ENCODE measurements at places on chromosomes 11 and 22. TPM values are rescaled to one million over a fixed set of nuclear protein-coding genes. Genes with fewer than 3 reads are reported as not detected.

IL17REL gene
- 0.06 TPM for polyA plus RNA-seq

SYT12 gene
- not detected for polyA plus RNA-seq

DNA sequence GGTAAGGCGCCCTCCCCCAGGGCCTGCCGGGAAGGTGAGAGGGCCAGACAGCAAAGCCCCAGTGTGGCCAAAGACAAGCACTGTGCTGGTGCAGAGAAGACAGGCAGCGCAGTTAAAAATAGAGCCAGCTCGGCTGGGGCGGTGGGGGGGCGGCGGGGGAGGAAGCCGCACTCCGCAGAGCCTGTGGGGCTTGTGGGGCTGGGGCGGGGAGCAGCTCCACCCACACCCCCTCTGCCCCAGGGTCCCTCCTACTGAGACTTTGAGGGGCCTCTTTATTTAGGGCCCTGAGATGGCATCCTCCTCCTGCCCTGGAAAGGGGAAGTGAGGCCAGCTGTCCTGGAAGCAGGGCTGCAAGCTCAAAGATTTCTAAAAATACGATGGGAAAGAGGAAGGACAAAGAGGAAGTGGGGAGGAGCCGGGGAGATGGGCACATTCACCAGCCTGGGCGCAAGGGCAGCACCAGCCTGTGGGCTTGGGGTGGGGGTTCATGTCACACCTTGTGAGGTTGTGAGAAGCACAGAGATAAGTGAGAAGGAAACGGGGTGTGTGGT lies 2.6 kb downstream of the CYTH4 start:
- no peak for DNase-seq

DNA sequence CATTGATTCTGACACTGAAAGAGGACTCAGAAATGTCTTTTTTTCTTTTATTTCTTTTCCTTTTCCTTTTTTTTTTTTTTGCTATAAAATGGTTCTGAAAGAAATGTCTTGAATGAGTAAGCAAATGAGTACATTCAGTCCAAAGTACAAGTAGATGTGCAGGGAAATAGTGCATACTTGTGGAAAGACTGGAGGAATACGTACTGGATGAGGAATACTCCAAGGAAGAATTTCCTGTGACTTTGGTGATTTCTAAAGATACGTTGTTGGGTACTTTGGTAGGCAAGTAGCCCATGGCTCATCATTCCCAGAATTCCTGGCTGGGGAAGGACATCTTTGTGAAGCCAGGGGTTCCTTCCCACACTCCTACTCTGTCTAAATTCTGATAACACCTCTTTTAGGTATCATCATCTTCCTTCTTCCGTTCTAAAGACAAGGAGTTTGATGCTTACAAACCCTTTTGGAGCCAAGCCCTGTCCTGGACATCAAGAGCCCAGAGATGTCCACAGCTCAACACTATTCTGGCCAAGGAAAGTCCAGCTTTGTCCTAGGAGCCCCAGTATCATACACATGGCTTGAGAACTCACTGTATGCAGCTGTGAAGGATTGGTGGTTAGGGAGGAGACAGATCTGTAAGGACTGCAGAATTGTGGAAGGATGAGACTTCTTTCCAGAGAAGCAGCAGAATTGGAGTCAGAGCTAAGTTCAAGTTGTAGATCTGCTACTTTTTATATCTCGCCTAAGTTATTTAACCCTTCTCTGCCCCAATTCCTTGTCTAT lies 4.8 kb upstream of the NUP98 start:
- DNase-seq, result no peak

GRCh38 chr22:48644997-48645396 lies 1182.7 kb downstream of the BRD1 start:
- DNase-seq, result no peak

DNA sequence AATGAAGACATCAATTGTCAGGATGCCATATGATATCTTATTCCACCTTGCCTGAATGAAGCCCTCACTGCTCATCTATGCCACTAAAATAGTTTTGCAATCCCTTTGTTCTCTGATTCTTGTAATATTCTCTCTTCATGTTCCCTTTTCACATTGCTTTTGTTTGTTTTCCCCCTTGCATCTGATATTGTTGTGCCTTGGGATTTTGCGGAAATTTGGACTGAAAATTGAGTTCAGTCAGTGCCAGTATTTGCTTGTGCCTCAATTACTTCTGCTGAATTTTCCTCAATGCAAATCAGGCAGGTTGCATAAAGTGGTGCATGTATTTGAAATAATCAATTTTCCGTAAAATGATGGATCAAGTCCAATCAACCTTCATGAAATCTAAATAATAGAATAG lies 98.3 kb downstream of the PAX6 start:
- DNase-seq, result no peak

E2F8 gene
- 6.0 TPM for polyA plus RNA-seq

CHST1 gene
- 12.6 TPM for polyA plus RNA-seq

DNA sequence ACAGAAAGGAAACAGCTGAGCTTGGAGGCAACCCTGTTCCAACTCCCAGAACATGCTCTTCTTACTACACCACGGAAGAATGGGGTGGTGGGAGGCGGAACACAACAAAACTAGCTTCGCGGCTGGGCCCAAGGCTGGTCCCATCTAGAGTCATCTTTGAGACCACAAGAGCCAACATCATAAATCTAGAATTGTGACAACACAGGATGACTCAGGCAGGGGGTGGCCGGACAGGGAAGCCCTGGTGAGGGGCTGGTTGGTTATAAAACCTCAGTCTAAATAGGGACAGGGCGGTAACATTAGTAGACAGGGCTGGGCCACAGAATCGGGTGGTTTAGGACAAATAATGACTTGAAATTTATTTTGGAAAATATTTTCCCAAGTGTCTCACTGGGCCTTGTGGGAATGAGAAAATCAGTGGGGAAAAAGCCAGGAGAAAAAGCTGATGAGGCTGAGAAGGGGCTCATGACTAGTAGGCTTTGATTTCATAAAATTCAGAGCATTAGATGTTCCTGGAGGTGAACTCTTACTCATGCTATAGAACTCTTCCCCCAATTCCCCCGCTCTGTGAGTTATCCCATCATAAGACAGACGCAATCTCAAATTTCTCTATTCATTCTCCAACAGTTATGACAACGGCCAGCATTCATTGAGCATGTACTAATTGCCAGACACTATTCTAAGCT lies 151.8 kb upstream of the TIMP3 start:
- DNase-seq, result no peak

DNA sequence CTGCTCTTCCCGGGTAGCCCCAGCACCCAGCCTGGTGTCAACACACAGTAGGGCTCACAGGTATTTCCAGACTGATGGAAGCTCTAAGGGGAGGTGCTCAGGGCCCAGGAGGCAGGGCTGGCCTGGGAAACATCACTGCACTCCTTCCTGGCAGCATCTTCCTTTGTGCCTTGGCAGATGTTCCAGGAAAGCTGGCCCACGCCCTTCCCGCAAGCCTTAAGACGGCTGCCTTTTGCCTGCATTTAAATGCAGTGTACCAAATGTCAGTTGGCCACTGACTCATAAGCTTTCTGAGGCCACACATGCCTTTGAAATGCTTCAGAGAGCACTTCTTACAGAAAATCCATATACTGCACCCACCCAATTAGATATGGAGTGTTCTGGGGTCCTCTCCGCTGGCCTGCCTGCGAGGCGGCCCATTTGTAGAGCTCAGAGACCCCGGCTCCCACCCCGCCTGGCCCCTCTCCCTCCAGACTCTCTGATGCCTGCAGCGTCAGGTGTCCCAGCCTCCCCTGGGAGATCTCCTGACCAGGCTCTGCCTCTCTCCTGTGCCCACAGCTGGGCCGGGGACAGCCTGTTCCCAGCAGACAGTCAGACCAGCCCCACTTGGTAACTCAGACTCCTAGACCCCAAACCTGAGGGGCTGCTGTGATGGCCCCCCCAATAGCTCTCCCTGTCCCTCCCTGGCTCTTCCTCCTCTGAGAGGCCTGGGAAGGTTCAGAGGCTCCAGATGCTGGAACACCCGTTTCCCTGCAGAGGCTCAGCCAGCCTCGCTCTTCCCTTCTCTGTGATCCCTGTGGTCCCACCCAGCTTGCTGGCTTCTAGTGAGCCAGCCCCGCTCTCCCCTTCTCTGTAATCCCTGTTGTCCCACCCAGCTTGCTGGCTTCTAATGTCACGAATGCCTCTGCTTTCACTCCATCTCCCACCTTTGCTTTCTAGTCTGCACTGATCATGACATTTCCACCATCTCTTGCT lies 47.6 kb upstream of the THY1 start:
- no peak for DNase-seq

DNA sequence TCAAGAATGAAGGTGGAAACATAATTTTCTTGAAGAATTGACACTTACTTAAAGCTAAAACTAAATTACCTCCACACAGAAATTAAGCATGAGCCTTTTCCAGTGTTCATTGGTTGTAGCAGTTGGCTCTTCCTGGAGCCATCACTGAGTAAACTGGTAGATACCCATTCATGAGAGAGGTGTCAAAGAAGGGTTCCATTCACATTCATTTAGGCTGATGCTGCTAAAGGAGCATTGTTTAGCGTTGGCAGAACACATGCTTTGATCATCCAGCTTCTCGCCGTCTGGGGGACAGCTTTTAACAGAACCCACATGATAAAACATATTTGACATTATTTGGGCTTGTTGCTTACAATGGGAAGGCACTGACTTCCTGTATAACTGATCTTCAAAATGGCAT lies 71.6 kb downstream of the TNRC6B start:
- no peak for DNase-seq

- DNase-seq, result no peak
Observed at GRCh38 chr11:77236901-77237300, 64.6 kb downstream of the GDPD4 start.

- DNase-seq, result no peak
Observed at GRCh38 chr11:44842220-44842619, 108.5 kb downstream of the TP53I11 start.

DNA sequence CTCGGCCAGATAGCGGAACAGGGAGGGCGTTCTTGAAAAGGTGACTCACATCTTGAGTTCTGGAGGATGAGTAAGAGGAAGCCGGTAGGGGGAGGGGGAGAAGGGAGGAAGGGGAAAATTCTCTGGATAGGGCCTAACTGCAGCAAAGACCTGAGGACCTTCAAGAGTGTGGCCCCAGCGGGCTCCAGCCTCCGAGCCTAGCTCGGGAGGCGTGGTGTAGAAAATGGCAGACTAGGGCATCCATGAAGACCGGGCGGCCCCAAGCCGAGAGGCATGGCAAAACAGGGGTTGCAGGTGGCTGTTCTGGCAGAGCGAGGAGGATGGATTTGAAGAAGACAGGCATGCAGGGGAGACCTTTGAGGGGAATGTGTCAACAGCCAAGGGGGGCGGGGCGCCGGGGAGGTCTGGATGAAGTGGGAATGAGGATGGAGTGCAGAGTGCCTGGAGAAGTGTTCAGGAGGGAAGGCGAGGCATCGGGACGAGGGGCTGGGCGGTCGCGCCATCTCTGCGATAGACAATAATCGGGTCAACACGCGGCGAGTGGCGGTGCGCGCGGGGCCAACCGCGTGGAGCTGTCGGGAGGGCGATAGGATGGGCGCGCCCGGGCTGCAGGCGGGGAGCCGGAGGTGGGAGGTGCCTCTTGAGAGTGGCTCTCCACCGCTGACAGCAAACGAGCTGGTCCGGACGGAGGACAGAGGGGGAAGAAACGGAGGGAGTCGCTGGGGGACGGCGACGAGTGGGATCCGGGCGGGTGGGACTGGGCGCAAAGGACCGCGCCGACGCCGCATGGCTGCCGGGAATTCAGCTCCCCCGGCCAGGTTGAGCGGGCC lies 40.0 kb upstream of the CREB3L1 start:
- peak; percentile 80 for DNase-seq

DNA sequence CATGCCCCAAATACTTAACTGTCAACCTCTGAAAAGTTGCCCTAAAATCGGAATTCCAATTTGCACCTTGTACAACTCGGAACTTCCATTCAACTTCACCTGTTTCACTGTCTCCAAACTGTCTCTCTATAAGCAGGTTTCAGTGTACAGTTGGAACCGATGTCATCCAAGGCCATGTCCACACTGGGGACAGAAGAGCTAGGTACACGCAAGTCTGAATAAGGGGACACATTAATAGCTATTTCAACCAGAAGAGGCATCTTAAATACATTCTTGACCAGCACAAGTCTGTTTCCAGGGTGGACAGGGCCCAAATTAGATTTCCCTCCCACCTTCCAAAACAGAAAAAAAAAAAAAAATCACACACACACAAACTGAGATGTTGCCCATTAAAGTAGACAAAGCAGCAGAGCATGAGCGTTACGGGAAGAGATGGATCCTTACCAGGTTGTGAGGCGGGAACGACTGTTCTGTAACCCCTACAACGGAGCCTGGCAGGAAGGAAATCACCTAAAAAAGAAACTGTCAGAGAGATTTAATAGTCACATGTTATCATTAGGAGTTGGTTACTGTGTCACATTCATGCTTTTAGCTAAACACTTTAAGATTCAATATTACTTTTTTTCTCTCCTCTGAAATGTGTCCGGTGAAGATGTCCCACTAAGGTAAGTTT lies 1.7 kb downstream of the CREBZF start:
- DNase-seq, result peak; percentile 22

TEX12 gene
- polyA plus RNA-seq, result not detected

- no peak for DNase-seq
Observed at GRCh38 chr11:112538534-112539280, 278.0 kb upstream of the PLET1 start.

DNA sequence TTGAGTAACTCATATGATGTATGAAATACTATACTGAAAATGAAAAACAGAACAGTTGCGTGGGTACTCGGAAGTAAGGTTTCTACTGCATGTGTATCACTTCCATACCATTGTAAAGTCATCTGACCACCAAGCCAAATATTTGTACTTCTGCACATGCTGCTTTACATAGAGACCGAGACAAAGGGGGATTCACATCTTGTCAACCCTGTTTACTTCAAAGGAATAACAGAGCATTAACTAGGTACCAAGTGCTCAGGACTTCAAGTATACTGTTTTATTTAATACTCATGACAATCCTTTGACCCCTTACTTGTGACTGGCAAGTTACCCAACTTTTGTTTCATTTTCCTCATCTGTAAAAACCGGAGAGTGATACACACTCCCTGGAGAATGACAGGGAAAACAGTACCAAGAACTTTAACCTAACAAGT lies 9.9 kb downstream of the MAPK1 start:
- no peak for DNase-seq

DNA sequence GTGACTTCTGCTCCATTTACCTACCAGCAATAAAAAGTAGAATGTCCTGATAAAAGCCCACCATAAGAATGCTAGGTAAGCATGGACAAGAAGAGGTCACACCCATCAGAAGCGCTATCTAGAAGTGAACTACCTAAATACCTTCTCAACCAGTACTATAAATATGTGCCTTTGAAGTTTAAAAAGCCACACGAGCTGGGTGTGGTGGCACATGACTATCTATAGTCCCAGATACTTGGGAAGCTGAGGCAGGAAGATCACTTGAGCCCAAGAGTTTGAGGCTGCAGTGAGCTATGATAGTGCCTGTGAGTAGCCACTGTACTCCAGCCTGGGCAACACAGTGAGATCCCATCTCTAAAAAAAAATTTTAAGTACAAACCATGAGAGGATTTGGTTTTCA lies 66.7 kb downstream of the PACSIN2 start:
- no peak for DNase-seq

Measured in endothelial cell of umbilical vein (primary cell).